Daoy (cell line): ENCODE measurements at places on chromosomes 5 and 9. TPM values are rescaled to one million over a fixed set of nuclear protein-coding genes. Genes with fewer than 3 reads are reported as not detected.

DNA sequence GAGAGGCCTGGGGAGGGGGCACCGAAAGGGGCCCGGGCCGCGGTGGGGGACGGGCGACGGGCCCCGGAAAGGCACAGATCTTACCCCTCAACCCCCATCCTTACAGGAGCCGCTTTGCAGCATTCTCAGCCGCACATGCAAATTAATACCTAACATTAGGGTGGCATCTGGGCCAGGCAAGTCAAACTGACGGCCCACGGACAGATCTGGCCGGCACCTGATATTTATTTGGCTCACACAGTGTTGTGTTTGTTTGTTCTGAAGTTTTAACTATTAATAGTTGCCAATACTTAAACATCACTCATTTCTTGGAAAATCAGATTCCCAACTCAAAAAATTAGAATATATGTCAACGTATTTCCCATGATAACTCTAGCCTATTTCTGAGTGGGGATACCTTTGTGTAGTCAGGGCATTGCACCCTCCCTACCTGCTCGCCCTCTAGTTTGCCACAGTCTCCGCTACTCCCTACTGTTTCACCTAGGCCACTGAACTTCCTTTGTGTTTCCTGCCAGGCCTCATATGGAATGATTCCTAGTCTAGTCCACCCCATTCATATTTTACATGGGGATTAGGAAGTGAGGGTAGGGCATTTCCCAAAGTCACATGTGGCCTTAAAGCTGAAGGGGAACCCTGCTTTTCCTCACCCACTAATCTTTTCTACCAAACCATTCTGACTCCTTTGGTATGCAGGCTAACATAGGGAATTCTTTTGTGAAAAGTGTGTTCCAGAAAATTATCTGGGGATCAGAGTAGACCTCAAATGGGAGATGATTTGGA lies 71.9 kb upstream of the LARP1 start:
- DNase-seq = no peak

The ACTBL2 gene
- total RNA-seq = 7.1 and 8.7 TPM in 2 replicates

DNA sequence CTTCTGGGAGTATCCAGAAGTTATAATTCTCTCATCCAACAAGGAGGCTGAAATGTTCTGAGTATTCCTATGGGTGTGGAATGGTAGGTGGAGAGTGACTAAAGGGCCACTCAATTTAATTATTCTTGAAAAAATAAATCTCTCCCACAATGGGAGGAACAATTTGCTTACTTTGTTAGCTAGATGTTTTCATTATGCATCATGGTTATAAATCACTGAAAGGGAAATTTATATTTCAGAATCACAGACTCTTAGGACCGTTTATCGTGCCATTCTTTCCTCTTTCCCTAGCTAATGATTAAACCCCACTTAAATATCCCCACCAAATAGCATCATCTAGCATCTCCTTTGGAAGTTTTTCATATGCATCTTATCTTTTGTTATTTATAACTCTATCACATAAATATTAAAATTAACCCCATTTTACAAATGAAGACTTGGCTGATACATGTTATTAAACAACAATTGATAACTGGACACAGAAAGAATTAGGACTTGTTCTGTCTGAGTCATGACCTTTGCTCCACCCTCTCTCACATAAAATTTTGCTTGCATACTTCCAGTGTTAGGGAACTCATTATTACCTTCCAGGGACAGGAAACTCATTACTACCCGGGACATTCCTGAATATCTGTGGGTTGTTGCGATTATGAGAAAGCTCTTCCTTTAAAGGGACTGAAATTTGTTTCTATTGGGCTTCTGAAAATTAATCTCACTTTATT lies 94.9 kb upstream of the NMUR2 start:
- peak; percentile 20 for DNase-seq

- DNase-seq = no peak
Observed at GRCh38 chr5:58778888-58779287, 196.0 kb downstream of the RAB3C start.

The SLC4A9 gene
- total RNA-seq = not detected in 2 replicates

- DNase-seq = no peak
Observed at GRCh38 chr5:175548626-175549311, 70.4 kb downstream of the SFXN1 start.

The GPR151 gene
- total RNA-seq = not detected in 2 replicates

- no peak for DNase-seq
Observed at GRCh38 chr9:19022206-19022605, 10.8 kb downstream of the SAXO1 start.

- DNase-seq = no peak
Observed at GRCh38 chr5:59519338-59519737, 374.2 kb downstream of the PDE4D start.

- no peak for DNase-seq
Observed at GRCh38 chr9:116998305-116998704, 311.2 kb downstream of the TRIM32 start.

GRCh38 chr9:94922691-94923107 lies 196.2 kb downstream of the AOPEP start:
- peak; percentile 47 for DNase-seq

DNA sequence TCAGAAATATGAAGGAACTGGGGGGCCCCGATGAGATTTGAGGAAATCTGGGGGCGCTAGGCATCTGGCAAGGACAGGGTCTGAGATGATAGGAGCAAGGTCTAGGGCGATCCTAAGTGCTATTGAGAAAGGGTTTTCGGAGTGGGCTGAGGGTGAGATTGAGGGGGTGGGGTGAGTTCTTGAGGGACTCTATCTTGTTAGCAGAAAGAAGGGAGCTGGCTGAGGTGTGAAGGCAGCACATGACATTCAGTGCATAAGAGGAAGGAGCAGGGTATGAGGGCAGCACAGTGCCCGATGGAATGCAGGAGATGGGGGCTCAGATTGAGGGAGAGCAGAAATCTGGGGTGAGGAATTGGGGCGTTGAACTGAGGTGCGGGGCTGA lies 640 bp downstream of the TRIM32 start:
- no peak for DNase-seq

The SEMA6A gene
- 0.34 and 4.9 TPM in 2 replicates for total RNA-seq

GRCh38 chr9:129962451-129962864 lies 80.5 kb downstream of the FNBP1 start:
- DNase-seq = no peak

- peak; percentile 90 for DNase-seq
Observed at GRCh38 chr9:35114113-35114839, 1.4 kb downstream of the ATOSB start.

- DNase-seq = no peak
Observed at GRCh38 chr9:124675261-124676158, 95.6 kb downstream of the NR6A1 start.

DNA sequence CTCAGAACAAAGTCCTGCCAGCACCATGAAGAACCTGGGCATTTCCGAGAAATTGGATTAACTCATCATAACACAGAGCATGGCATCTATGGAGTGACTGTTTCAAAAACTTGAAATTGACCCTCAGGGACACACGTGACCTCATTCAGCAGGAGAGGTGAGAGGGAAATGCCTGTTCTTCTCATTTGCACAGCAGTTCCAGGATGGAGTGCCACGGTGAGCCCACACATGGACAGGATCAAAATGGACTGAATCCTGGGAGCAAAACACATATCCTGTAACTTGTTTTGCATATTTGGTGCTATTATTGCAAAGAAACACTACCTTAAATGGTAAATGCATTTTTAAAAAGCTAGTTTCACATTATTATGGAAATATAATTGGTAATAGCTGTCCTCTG lies 256.1 kb upstream of the IRX2 start:
- no peak for DNase-seq

GRCh38 chr5:65812648-65813047 lies 90.6 kb downstream of the NLN start:
- DNase-seq = peak; percentile 31

The WASHC1 gene
- total RNA-seq = 3.8 and 8.8 TPM in 2 replicates

The CMYA5 gene
- total RNA-seq = 0.06 and 0.17 TPM in 2 replicates

DNA sequence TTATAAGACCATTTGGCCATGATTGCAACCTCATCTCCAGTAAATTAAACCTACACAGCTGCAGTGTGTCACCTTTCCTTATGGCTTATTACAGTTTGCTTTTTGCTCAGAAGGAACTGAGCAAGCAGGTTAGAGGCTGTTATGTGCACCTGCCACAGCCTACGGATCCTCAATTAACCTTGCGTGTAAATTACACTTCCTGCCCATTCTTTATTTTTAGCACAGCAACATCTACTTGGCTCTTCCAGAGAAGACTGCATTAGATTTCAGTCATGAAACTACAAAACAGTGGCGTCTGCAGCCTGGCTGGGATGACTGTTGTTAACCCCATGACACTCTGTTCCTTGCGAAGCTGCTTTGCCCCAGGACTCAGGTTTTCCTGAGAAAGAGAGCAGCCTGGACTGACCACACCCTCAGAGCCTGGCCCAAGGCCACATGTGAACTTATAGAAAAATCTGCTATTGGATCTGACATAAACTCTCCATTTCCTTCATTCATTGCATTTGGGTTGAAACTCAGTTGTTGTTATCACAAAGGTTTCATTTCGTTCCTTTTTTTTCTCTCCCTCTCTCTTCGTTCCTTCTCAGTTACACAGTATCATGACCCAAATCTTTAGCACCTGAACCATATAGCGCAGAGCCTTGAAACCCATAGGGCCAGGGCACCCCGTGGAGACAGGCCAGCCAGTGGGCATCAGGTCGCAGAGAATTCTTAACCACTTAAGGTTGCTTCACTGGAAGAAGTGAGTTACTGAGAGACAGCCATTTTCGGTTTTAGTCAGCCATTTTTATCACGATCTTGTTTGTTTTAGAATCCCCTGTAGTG lies 138.6 kb downstream of the PALM2AKAP2 start:
- no peak for DNase-seq

DNA sequence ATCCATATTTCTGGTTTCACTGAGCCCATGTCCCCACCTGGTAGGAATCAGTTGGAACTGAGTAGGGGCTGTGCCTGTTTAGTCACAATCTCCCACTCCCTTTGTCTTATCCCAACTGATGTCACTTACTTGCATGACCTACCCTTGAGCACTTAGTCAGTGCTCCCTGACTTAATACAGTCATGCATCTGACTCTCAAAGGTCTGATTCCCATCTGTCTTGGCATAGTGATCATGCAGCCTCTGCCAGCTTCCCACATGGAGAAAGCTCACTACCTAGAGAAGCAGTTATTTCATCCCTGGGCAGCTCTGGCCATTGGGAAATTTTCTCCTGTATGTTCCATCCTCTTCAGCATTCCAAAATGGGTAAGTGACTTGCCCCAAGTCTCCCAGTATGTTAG lies 24.8 kb downstream of the ABLIM3 start:
- DNase-seq = peak; percentile 55
